ENCODE measurements at places on chromosomes 5 and 9.
A peak's percentile ranks its signal among the peaks of the same experiment; 100 is the strongest.

GRCh38 chr9:89149726-89150125 lies 28.9 kb downstream of the SHC3 start:
- no peak for DNase-seq

DNA sequence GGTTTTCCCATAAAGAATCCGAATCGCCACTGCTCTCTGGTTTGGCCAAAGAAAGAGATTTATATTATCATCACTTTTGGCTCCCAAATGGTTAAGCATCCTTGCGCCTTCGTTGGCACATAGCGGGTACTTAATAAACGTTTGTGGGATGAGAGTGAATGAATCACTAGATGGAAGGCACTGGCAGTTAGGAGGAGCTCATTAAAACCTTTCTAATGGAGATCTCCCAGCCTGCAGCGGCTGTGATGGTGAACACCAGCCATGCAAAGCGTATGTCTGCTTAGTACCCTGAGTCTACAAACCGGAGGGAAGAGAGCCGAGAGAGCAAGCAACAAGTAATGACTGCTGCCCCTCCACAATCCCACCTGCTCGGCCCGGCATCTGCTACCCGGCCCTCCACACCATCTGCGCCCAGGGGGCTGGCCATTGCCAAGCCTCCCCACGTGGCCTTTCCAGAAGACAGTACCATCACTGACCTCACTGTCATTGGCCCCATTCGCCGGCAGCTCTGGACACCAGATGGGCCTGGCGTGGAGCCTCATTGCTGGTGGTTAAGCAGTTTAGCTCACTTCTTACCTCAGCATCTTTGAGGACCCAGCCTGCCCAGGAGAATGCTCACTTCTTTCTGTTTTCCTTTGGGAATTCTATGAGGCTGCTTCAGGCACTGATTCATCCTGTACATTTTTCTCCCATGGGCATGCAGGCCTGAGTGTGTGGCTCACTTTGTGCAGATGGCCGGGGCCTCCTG lies 39.3 kb upstream of the ANKRD33B start:
- peak; percentile 83 for DNase-seq

- no peak for DNase-seq
Observed at GRCh38 chr9:87883990-87884389, 1.3 kb downstream of the SPATA31E1 start.

- no peak for DNase-seq
Observed at GRCh38 chr5:103256178-103256577, 2.4 kb upstream of the MACIR start.

- DNase-seq = no peak
Observed at GRCh38 chr5:146944764-146945616, 66.4 kb upstream of the PPP2R2B start.

GRCh38 chr5:143153332-143154119 lies 250.0 kb downstream of the NR3C1 start:
- no peak for DNase-seq

DNA sequence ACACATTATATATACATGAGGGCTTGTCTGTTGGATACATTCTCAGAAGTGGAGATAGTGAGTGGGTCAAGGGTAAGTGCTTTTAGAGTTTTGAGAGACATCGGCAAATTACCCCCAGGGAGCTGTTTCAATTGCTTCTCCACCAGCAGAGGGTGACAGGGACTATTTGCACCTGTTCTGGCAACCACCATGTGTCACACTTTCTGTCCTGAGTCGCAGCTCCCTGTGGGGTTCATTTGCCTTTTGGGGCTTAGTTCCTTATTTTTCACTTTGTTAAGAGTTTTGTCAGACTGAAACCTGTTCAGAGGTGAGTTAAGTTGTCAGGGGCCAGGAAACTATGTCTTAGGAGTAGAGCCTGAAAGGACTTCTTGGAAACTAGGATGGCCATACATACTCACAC lies 20.1 kb upstream of the SLC36A1 start:
- no peak for DNase-seq

- DNase-seq = no peak
Observed at GRCh38 chr9:100294806-100295205, 57.9 kb downstream of the TEX10 start.

GRCh38 chr5:72234868-72235267 lies 85.2 kb downstream of the MRPS27 start:
- no peak for DNase-seq

DNA sequence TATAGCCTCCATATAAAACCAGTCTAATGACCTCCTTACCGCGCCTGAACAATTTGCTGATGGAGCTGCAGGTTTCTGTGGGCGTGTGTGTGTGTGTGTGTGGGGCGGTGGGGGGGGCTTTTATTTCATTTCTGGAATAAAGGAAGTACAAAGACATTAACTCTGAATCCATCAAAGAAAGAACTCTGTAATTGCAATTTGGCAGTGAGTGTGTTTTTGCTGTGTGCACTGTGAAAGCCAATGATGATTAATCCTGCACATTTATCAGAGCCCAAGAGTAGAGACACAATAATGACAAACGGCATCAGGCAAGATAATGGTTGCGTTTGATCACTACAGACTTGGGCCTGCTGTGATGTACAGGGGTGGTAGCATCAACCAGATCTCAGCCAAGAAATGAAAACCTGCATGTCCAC lies 29.3 kb upstream of the NDFIP1 start:
- no peak for DNase-seq

GRCh38 chr9:14062586-14063221 lies 251.2 kb downstream of the NFIB start:
- no peak for DNase-seq

All from globus pallidus (tissue), 1 donor.